Right lung (tissue), 10 donors: ENCODE measurements at places on chromosomes 4 and X.

- no peak for DNase-seq
Measured at GRCh38 chr4:5144384-5144783, 93.1 kb downstream of the STK32B start.

- no peak for DNase-seq
Measured at GRCh38 chr4:54058171-54058570, 6.2 kb downstream of the CHIC2 start.

GRCh38 chr4:162891788-162892707 is 274.6 kb downstream of the NAF1 start:
- DNase-seq, result no peak

DNA sequence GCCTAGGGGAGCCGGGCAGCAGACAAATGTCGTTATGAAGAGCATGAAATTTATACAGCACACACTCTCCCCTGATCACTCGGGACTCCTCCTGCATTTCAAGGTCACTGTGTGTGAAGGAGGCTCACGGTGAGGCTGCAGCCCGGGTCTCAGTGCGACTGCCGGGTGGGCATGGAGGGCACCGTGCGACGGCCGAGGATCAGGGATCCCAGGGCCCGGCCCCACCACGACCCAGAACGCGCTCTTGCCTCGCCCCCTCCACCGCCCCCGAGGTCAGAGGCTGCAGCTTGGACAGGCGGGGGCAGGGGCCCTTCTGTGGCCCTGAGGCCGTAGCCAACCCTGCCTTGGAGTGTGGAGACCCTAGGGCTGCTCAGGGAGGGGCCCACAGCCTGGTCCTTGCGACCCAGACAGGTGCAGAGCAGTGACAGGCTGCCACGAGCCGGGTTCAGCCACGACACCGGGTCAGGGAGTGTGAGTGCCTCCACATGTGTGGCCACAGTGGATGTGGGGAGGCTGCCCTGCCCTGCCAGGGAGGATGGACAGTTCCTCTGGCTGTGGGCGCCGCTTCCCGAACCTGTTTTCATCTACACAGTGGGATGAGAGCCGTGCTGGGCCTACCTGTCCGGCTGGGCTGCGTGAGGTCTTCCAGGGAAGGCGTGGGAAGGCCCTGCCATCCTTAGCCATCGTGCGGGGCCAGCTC is 89.3 kb upstream of the NKX1-1 start:
- no peak for DNase-seq

DNA sequence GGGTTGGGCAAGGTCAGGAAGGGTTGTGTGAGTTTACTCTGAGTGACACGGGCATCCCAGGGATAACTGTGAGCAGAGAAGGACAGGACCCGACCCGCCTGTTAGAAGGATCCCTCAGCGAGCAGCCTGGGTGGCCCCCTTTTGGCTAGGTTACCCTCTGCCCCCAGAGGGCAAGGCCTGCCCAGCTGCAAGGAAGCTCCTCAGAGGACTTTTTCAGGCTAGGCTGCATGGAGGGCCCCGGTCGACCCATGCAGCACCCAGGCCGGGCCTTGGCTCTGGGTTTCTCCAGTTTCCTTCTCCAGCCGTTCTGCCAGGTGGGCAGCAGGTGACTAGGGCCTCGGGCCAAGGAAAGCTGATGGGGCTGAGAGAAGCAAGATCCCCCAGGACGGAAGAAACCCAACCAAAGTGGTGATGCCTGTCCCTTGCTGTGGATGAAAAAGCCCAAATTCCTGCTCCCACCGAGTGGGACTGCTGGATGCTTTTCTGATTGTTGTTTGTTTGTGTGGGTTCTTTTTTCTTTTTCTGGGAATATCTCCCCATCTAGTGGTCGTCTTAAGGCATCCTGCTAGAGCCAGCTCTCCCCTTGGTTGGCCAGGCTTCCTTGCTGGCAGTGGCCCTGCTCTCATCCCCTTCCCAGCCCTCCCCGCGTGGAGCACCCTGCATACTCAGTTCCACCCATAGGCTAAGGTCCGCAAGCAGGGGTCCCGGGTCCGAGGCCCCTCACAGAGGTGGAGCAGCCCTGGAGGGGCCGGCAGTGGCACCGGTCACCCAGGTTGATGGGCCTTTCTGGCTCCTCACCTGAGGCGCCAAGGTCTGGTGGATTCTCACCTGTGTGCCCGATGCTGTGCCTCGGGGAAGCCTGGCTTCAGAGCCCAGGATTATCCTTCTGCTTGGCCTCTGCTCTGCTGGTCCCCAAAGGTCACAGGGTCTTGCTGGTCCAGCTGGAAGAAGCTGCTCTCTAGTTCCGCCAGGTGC is 1.8 kb downstream of the ZFP92 start:
- DNase-seq, result no peak

DNA sequence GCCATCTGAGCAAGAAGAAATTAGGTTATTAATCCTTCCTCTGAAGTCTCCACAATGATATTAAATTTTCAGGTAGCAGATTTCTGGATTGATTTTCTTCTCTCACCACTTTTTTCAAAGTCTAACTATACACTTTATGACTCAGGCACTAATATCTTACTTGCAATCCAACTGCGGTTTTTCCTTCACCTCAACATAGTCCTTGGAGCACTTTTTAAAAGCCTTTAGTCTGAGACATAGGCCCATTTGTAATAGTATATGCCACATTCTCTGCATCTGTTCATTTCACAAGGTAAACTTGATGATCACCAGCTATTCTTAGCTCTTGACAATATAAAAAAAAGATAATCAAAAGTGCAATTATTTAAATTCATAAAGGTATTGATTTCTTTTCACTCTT is 55.9 kb upstream of the EDNRA start:
- DNase-seq, result no peak
